ENCODE measurements at places on chromosomes 1 and 21.
A peak's percentile ranks its signal among the peaks of the same experiment; 100 is the strongest.

DNA sequence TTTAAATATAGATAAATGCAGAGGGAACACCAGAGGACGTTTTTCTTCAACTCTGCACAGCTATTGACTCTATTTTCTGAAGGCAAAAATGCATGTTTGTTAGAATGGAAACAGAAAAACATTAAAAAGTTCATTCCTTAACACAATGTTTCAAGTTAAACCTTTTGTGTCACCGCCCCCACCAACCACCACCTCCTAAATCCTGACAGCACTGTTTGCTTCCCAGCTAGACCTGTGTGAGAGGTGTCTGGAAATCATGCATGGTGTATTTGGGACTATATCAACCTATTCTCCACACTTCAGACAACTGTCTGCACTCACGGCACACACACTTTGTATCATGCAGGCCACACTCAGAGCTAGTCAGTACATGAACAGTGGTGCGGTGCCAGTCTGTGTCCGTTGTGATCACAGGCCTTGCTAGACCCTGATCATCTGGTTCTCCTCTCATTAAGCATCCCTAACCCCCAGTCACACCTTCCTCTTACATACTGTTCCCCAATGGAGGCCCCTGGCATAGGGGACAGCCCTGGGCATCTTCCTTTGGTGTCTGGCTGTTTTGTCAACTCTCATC, 123.8 kb downstream of the ZZZ3 start:
- no peak for DNase-seq

- DNase-seq = no peak
Measured at GRCh38 chr1:26726784-26727183, 31.0 kb downstream of the ARID1A start.

DNA sequence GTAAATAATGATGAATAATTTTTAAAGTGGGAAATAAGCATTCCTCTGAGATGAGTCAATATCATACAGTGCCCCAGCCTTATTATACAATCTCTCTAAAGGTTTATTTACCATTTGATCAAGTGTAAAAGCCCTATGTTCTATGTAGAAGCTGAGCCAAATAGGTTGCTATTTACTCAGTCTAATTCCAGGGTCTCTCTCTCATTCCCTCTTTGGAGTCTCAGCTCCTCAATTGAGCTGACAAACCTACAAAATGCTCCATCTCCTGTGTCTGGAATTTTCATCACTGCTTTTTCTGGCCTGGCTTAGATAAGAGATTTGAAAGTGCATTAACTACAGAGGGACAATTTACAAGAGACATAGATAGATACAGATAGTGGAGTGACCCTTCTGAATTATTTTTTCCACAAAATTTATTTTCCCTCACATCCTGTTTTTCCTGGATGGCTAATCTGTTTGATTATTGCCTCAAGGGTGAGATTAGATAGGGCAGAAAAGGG, 24.8 kb upstream of the USH2A start:
- DNase-seq = no peak

- DNase-seq = peak; percentile 15
Measured at GRCh38 chr1:179105393-179105792, 23.5 kb downstream of the TOR3A start.

DNA sequence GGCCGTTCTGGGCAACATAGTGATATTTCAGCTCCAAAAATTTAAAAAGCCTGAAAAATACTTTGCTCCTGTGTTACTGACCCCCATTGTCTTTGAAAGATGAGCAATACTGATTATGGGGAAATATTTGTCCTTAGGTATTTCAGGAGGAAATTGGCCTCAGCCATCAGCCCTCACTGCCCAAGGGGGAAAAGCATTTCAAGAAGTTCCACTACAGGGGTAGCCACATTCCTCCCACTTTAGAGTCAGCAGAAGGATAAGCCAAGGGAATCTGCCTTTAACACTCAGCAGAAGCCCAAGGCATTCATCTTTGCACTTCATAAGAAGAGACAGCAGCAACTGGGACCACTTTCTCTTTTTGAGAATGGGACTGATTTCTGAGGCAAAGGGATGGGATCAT, 40.5 kb upstream of the ZNF326 start:
- DNase-seq = no peak

- no peak for DNase-seq
Measured at GRCh38 chr21:42366292-42367010, at the start of gene TFF1. Gene TFF1 (minus strand): TSS chr21:42366535. CDS start chr21:42366495, 40 bp downstream.

GRCh38 chr1:12513181-12513580, 104.8 kb downstream of the DHRS3 start:
- DNase-seq = no peak

GRCh38 chr1:75672528-75673393, 51.7 kb upstream of the ACADM start:
- DNase-seq = no peak

GRCh38 chr1:198734323-198735008, 95.6 kb downstream of the PTPRC start:
- no peak for DNase-seq

DNA sequence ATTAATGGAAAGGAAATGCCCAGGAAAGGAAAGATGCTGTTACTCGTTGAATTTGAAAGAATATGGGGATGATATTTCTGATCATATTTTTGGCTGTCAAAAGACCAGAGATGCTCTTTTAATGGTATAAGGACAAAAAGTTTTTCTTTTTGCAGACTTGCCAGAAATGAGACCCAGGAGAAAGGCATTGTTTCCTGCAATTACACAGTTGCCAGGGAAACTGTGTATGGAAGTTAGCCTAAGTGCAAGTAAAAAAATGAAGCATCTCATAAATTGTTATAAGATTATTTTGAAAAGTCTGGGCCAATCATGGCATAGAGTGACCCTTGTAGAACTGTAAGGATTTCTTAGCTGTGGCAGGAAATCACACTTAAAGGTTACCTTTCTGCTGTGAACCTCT, 155.7 kb upstream of the BEND5 start:
- DNase-seq = no peak

GRCh38 chr1:112877750-112878149, 78.2 kb downstream of the SLC16A1 start:
- no peak for DNase-seq

DNA sequence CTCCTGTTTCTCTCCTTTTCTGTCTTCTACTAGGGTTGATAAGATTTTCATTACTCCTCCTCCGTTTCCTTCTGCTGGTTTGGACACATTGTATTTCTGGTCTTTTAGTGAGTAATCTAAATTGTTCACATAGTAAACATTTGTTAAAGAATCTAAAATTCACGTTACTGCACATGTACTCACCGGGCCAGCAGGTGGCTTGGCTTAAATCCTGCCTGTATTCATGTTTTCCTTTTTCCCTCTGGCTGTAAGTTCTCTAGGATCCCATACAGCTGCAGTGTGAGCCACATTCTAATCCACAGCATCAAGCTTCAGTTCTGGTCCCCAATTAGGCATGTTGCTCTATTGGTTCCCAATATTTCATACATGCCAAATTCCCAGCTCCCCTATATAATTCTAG, 958.3 kb downstream of the ADGRL2 start:
- DNase-seq = no peak

GRCh38 chr1:28897789-28898188, 16.6 kb upstream of the EPB41 start:
- DNase-seq = no peak

DNA sequence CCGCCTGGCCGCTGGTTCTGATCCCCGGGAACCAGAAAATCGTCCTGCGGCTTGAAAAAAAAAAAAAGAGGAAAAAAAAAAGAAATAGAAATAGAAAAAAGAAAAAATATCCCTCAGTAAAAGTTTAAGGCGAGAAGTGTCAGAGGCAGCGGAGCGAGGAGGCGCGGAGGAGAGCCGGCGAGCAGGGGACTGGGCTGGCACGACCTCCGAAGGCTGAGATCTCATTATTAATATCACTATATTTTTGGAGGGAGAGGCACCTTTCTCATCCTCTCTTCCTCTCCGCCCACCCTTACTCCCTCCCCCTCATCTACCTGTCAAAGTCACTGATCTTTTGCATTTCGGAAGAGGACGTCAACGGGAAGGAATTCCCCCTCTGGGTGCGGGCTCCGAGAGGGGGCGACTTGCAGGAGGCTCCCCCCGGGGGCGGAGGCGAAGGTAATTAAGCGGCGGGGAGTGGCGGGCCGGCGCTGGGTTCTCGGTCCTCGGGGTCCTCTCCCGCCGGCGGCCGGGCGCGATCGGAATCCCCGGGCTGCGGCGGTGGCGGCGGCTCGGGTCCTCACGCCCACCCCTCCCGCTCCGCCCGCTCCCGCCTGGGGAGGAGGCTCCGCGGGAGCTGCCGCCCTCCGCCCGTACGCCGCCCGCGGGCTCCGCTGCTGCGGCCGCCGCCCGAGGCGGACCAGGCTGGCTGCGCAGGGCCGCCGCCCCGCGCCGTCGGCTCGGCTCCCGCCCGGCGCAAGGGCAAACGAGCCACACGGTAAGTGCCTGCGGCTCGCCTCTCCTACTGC, at the start of gene NTNG1:
Gene NTNG1, plus strand, starts transcription at position 337 of the 788 bp plus-strand sequence.
- no peak for DNase-seq

GRCh38 chr21:25424048-25424447, 183.2 kb downstream of the MRPL39 start:
- no peak for DNase-seq

DNA sequence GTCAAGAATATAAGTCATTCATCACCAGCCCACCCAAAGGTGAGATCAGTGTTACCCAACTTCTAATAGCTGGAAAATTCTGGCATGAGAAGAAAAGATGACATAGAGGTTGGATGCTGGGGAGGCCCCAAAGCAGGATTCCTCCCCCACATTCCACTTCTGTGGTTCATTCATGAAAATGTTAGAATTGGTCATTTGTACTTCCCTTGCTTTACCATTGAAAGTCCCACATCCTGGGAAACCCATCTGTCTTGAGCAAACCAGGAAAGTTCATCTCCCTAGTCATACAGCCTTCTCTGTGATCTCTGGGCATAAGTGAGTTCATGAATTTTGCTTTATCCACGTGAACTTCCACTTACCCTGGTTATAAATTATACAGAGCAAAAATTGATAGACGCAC, 66.8 kb downstream of the SERINC2 start:
- DNase-seq = no peak

DNA sequence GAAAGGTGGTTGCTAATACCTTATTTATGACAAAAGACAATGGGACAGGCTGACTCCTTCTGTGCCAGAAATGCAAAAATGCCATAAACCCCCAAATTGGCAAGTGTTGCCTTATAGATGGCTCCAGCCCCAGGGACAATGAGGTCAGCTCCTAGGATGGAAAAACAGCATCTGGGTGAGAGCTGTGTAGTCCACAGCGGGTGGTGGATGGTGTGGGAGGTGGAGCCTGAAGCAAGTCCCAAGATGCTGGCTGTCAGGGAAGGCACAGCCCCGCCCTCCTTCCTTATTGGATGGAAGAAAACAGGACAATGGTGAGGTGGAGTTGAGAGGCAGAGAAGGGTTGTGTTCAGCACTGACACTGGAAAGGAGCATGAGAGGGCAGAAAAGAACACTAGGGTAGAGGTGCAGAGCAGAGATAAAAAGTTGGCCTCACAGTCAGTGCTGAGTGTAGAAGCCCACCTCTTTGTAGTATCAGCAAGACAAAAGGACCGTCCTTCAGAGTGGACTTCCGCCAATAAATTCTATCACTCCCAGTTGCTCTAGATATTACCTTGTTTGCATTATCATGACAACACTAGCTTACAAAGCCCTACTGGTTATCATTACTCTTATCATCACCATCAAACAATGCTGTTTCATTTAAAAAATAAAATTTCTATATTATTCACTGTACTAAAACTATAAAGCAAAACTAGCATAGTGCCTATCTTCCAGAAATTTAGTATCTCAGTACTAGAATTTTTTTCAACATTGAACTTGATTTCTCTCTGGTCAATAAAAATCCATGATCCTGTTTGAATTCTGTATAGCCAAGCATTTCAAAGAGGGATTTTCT, 3.7 kb upstream of the SDE2 start:
- DNase-seq = peak; percentile 22

- no peak for DNase-seq
Measured at GRCh38 chr1:210645582-210646257, 317.0 kb downstream of the HHAT start.

- no peak for DNase-seq
Measured at GRCh38 chr1:41175546-41175945, 66.6 kb downstream of the SCMH1 start.

DNA sequence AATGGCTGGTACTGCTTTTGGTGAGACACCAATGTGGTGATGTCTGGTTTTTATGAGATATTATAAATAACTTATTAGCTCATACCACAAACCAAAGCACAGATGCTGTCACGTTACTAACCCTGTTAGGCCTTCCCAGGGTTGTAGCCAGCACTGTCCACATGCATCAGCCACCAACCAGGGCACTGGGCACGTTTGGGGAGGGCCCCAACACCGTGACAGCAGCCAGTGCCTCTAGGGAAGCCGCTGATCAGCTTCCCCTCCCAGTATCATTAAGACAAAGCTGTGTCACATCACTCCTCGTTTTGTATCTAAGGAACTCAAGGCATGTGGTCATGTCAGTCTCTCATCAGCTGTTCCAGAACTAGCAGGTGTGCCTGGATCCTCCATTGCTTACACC, 13.9 kb downstream of the URB1 start:
- DNase-seq = no peak

DNA sequence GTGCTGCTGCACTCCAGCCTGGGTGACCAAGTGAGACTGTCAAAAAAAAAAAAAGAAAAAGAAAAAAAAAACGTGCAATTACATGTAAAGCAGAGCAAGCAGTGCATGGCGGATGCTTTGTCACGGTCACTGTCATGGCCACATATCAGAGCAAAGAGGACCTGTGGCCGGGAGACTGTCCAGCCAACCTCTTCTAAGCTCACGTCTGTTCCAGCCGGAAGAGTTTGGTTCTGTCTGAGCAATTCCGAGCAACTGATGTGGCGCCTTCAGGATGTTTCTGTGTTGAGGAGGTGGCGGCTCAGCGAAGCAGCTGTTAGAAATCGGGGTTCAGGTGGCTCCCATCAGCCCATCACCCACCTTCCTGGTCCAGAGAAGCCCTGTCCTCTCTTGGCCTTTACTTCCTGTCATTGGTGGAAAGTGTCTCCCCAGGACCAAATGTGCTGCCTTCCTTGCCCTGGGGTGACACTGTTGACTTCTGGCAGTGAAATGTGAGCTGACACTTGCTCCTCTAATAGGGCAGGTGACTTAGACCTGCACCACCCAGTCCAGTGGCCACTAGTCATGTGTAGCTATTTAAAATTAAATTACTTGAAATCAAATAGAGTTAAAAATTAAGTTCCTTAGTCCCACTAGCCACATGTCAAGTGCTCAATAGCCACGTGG, 59.9 kb downstream of the ARHGEF10L start:
- no peak for DNase-seq

DNA sequence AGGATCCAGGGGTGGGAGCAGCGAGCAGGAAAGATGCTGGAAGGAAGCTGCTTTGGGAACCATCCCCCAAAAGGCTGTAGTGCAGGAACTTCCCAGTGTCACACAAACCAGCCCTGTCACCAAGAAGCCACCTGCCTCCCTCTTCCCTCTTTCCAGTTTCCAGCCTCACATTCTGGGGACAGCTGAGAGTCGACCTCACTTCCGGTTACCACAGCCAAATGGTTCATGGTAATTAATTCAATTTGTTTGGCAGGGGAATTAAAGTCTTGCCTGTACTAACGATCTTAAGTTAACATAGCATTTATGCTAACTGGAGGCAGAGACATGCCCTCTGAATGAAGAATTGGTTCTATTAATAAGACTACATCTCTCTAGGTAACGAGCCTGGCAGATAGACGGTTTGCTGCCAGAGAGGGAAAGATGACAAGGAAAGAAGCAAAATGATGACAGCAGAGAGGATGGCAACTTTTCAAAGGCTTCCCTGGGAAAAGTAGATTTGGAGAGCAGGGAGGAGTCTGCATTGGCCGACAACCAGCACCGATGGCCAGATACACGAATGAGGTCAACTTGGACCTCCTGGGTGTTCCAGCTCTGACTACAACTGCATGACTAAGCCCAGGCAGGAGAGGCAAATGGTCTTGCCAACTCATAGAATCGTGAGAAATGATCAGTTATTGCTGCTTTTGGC, 64.1 kb downstream of the TMCO4 start:
- DNase-seq = no peak

GRCh38 chr21:36120304-36120888, 14.5 kb upstream of the CBR3 start:
- no peak for DNase-seq

Measured in CD4-positive, alpha-beta T cell treated with Interleukin-17A for 4 hours (primary cell).